ENCODE measurements at places on chromosomes 13 and 19. TPM values are rescaled to one million over a fixed set of nuclear protein-coding genes. Genes with fewer than 3 reads are reported as not detected.

Gene KLK2
- not detected for total RNA-seq

Gene TGFBR3L
- 3.5 TPM for total RNA-seq

Gene CYP4F2
- 0.75 TPM for total RNA-seq

Gene TRPM4
- total RNA-seq = not detected

Gene SPTBN4
- 0.31 TPM for total RNA-seq

Gene CLDND2
- total RNA-seq = 83.2 TPM

Gene NKPD1
- total RNA-seq = 0.55 TPM

Gene IZUMO2
- not detected for total RNA-seq

Gene HMGB1
- total RNA-seq = 449 TPM

Gene SIGLEC12
- total RNA-seq = 0.50 TPM

Gene PNMA8B
- total RNA-seq = 0.08 TPM

Gene SLC15A1
- not detected for total RNA-seq

Gene PEAK3
- 8.4 TPM for total RNA-seq

Gene TEX29
- not detected for total RNA-seq

Gene LYPD5
- total RNA-seq = not detected

Gene RAB8A
- total RNA-seq = 149 TPM

Gene LMTK3
- total RNA-seq = 2.9 TPM

Gene ATP8B3
- total RNA-seq = 5.3 TPM

Gene BSPH1
- total RNA-seq = not detected

Gene GSX1
- total RNA-seq = not detected

Gene ZNF536
- not detected for total RNA-seq

Gene RASAL3
- 283 TPM for total RNA-seq

Gene URAD
- not detected for total RNA-seq

Gene ZNF562
- total RNA-seq = 25.3 TPM

Gene CCDC61
- total RNA-seq = 14.6 TPM

Gene SKA3
- 1.4 TPM for total RNA-seq

Gene TUBB4A
- 2.6 TPM for total RNA-seq

Gene LIN7B
- total RNA-seq = 6.2 TPM

Gene MLLT1
- total RNA-seq = 36.6 TPM

Gene PRR19
- not detected for total RNA-seq

Gene LGALS4
- total RNA-seq = 4.8 TPM

Gene PTGIR
- 1.0 TPM for total RNA-seq

Gene TMEM86B
- total RNA-seq = 14.7 TPM

Gene MIA
- not detected for total RNA-seq

Gene METTL21C
- not detected for total RNA-seq

Gene IGFLR1
- total RNA-seq = 57.7 TPM

All from natural killer cell (primary cell).